ENCODE measurements at places on chromosomes 11 and 22.

- no peak for DNase-seq
These were observed 523.2 kb upstream of the TENM4 start for GRCh38 chr11:79963856-79964645.

GRCh38 chr11:109838026-109838425, 255.2 kb upstream of the ZC3H12C start:
- DNase-seq, result no peak

GRCh38 chr22:34917239-34917638, 148.7 kb upstream of the ISX start:
- DNase-seq, result no peak

GRCh38 chr11:134569195-134569594, 157.2 kb upstream of the B3GAT1 start:
- DNase-seq, result no peak

GRCh38 chr11:102453302-102453695, 734 bp upstream of the TMEM123 start:
- no peak for DNase-seq

- DNase-seq, result peak; percentile 68
These were observed 517 bp downstream of the HIRA start for GRCh38 chr22:19430890-19431541.

- no peak for DNase-seq
These were observed 5.6 kb upstream of the PRG2 start for GRCh38 chr11:57395905-57396623.

DNA sequence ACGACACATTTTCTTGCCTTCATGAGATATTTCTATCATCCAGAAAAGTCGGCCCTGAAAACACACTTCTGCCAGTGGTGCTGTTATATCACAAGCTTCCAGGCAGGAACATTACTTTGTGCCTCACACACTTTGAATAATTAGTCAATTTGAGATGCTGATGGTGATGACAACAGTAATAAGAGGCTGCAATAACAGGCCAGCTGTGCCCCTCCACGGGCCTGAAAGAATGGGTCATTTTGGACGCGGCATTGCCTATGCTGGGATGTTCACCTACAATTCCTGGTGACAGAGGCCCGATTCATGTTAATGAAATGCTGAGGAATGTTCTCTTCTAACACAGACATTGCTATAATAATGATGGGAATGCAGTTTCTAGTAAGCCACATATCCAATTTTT, 463.8 kb upstream of the KIRREL3 start:
- DNase-seq, result no peak

- DNase-seq, result peak; percentile 62
These were observed 802 bp upstream of the PIM3 start for GRCh38 chr22:49959782-49960158.

- DNase-seq, result peak; percentile 97
These were observed 35.5 kb downstream of the PIWIL4 start for GRCh38 chr11:94602430-94603372.

GRCh38 chr11:126968915-126969314, 31.7 kb downstream of the KIRREL3 start:
- no peak for DNase-seq

DNA sequence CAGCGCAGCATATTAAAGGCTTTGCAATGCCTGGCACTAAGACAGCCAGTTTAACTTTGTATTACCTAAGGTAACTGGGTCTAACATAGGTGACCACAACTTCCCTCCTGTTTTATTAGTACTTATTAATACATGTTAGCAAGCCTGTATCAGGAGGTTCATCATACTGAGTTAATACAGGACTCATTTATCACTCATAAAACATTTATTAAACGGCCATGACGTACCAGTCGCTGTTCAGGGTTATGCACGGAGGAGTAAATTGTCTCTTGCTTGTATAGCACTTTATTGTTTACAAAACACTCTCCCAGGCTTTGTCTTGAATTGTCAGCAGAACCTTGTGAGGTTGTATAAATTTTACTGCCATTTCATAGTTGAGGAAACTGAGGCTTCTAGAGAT, 55.7 kb downstream of the TEAD1 start:
- no peak for DNase-seq

DNA sequence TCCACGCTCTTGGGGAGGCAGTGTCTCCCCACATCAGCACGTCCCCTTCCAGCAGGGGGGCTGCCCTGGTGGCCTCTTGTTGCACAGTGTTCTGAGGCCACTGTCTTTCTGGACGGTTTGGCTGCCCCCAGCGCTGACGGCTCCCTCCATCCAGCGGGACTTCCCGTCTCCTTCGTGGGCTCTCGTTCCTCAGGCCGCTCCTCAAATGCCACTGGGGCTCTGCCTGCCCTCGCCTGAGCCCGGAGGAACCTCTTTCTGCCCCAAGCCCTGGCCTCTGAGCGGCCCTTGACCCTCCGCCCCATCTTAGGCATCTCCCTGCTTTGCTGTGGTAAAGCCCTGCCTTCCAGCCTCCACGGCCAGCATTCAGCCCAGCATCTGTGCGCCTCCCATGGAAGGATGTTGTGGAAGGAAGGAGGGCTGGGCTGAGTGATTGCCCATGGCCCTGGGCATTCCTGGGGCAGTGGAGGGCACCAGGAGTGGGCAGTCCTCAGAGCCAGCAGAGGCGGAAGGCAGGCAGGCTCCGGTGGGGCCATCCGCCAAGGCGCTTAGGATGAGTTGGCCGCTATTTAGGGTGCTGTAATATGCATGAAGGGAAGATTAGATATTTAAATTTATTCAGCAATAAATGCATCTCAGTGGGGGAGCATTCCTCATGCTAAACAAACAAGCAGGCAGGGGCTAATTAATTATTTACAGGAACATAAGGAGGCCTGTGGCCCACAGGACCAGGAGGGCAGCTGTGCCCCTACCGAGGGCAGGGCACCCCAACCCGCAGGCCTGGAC, 17.8 kb downstream of the OTUB1 start:
- no peak for DNase-seq

DNA sequence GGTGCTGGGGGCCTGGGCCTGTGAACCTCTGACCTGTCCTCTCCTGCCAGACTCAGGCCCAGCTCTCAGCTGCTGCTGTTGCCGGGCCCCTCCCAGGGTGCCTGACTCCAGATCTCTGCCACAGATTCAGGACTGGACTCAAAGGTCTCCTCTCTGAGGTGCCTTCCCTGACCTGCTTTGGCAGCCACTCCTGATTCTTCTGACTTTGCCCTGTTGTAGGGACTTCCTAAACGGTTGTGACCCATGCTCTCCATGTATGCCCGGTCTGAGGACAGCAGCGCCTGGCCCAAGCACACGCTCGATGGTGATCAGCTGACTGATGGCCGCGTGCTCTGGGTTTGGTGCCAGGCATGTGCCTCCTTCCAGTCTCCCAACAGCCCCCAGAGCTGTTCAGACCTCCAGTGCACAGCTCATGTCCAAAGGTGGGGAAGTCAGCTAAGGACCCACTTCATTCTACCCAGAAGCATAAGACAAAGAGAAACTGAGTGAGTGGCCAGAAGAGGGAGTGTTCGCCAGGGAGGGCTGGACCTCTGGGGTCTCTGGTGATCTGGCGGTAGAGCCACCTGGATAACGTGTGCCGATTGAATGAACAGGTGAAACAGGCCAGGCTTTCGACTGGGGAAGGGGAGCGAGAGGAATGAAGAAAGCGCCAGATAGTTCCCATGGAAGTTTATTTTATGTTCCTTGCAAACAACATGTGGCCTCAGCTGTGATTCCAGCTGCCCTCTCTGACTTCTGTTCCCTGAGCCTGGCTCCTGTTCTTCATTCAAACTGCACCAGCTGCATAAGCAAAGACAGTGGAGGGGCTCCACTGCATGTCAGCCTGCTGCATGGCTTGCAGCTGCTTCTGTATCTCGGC, 8.1 kb upstream of the TOP3B start:
- DNase-seq, result no peak

DNA sequence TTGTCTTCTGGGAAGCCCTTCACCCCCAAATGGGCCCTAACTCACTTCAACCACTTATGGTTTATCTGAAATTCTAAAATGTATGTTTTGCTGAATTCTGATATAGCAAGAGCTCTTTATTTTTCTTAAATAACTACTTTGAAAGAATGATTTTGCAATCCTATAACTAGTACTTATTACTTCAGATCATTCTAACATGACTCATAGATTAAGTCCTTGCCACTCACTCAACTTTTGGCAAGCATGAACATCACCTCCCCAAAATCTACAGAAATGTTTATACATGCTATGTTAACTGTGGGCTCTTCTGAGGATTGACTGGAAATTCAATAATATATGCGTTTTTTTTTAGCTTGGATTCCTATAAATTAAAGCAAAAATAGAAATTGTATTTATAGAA, 367.4 kb upstream of the FAT3 start:
- DNase-seq, result no peak

DNA sequence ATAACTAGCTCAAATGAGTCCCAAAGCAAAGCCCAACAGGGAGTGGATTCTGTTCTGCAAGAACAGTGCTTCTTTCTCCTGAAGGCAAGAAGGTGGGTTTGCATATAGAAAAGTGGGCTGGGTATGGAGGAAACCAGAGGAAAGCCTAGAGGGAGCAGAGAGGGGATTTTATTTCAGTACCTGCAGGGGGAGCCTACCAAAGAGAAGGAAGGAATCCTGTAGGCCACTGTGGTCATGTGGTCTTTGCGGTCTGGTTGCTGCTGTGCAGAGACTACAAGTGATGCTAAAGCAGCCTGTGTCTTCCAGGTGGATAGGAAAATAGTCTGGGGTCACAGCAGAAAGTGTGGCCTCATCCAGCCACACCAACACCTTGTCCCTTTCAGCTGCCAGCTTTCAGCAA, 33.2 kb upstream of the ZBTB16 start:
- peak; percentile 47 for DNase-seq

GRCh38 chr11:108197351-108197750, 25.1 kb downstream of the NPAT start:
- no peak for DNase-seq

DNA sequence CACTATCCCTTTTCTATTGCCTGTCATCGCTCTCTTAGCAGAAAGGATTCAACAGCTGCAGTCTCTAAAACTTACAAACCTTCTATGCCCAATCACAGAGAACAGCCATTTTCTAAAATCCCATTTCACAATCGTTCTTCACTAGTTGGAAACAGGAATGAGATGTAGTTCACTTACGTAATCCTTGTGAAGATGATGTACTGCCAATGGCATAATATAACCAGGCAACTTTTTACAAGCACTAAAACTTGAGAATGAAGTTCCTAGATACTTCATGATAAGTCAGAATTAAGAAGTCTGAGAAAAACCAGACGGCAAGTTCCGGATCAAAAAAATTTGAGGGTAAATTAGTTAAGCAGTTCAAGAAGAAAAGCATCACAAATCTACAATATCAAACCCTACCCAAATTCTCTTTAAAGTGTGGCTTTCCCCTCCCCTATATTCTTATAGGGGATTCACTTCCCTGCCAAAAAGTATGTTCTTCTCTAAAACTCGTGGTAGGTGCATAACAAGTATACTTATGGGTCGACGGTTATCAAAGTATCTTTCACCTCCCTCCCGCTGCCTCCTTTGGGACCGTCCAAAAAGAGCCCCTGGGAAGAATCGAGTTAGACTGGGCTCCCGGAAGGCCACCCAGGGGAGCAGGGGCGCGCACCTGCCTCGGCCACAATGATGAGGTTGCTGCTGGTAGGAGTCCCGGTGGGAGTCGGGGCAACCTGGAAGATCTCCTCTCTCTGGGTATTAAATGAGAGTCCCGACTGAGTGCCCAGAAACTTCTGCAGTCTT, 666 bp downstream of the MSANTD4 start:
- peak; percentile 24 for DNase-seq

- DNase-seq, result no peak
These were observed 1.4 kb downstream of the RCE1 start for GRCh38 chr11:66844496-66845142.

All from HT-29 (cell line).